ENCODE measurements at places on chromosomes 7 and 10.

DNA sequence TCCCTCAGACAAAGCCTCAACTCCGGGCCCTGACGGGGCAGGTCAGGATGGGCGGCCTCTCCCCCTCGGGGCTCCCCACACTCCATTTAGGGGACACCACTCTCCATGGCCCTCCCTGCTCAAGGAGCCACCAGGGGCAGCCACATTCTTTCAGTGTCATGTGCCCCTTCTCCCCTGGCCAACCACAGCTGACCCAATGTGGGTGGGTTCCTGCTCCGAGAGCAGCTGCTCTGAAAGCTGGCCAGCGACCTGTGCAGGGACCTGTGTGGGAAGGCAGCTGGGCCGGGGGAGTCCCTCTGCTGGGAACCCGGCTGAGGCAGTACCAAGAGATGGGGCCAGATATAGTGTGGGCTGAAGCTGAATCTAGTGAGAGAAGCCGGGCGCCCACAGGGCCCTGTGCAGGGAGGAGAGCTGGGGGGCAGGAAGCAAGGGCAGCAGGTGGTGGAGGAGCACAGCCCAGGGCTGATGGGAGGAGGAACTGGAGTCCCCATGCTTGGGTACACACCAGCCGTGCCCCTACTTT is 40.6 kb upstream of the NPFFR1 start:
- no peak for DNase-seq

- DNase-seq = no peak
These were observed 218.4 kb upstream of the ZNF32 start for GRCh38 chr10:43867113-43867512.

DNA sequence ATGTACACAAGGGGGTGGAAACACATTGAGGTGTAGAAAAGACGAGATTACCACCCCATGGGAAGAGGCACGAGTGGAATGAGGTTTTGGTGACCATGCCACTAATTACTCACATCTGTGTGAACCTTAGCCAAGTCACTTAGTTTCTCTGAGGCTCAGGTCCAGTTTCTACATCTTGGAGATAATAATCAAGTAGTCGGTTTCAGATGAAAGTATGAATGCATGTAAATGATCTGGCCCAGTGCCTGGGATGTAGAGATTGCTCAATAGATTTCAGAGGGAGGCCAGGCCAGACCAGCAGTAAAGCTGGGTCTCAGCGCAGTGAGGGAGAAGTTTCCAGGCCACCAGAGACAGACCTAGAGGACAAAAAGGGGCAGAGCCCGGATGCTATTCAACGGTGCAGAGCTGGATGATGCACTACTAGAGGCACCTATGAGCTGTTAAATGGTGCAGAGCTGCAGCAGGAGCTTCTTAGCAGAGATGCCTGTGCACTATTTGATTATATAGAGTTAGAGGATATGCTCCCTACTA is 725.1 kb downstream of the GRID1 start:
- DNase-seq = no peak

- no peak for DNase-seq
These were observed 35.9 kb upstream of the PFKP start for GRCh38 chr10:3031490-3031889.

- no peak for DNase-seq
These were observed 296 bp downstream of the HABP2 start for GRCh38 chr10:113553149-113553548.

DNA sequence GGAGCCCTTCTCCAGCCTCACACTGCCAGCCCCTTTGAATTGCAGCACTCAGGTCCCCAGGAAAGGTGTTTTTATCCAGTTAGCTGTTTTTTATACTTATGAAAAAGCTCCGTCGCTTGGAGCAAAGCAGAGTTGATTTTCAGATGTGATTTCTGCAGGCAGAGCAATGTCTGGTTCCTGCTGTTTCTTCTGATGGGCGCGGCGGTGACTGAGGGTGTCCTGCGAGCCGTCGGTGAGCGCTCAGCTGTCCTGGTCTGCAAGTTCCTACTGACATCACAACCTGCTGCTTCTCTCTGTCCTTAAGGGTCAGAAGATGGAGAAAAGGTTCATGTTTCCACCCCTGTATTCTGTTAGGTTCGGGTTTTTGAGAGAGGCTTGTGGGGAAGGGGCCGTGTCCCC is 109.6 kb upstream of the FAM20C start:
- no peak for DNase-seq

DNA sequence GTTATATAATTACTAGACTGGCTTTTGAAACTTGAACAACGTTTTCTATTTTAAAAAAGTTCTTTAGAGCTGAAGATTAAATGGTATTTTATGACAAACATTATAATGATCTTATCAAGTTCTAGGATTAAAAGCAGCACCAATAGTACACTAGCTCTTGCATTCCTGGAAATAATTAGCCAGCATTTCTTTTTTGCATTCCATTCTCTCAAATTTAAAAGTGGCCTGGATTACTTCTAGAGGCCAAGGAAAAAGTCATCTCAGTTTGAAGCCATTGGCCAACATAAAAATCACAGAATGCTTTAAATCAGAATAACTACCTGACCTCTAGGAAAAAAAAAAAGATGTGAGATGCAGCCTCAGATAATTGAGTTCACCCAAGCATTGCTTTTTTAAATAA is 1326.4 kb upstream of the SORCS1 start:
- DNase-seq = no peak

DNA sequence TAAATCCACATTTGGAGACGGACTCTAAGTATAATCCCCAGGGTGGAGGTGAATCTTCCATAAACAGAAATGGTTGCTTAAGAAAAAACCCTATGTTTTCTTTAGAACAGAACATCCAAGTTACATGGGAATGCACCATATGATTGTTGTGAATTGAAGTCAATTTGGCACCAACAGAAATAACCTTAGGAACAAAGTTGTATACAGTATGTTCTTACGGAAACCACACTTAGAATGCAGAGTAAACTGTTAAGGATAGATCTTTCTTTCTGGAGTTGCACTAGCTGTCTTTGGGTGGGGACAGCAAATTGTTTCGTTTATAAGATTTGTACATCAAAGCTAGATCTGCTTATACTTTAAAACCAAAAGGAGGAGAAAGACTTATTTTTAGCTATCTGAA is 316.4 kb downstream of the PTEN start:
- DNase-seq = no peak

DNA sequence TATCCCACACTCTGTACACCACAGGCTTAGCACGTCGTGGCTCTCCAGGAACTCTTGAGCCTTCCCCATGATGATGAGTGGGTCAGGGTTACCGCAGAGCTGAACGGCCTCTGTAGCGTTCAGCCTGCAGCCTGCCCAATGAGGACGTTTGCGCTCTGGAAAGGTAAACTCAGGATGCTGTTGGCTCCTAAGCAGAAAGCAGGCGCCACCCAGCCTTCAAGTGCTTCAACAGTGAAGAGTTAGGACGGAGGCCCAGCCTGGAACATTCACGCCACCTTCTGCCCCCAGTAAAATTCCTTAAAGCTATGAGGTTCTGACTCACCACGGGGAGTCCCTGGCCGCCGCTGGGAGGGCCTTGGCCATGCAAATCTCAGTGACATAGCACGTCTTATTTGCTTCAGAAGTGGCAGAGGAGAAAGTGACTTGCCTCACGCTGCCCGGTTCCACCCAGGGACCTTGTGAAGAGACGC is 161.5 kb upstream of the SH2B2 start:
- no peak for DNase-seq

GRCh38 chr10:102579328-102579727 is 65.0 kb upstream of the TRIM8 start:
- DNase-seq = no peak

DNA sequence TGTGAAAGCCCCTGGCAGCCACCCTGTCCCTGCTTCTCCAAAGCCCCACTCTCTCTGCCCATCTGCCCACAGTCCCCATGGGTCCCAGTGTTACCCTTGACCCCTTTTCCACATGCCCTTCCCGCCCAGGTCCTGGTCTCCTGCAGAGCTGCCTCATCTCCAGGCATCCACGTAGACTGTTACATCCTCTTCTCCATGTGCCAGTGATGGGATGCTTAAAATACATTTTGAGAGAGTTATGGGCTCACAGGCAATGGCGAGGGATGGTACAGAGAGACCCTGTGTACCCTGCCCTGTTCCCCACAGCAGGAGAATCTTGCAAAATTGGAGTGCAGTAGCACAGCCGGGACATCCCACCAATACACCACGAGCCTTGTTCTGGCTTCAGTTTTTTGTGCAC is 56.8 kb downstream of the GLRX3 start:
- no peak for DNase-seq

DNA sequence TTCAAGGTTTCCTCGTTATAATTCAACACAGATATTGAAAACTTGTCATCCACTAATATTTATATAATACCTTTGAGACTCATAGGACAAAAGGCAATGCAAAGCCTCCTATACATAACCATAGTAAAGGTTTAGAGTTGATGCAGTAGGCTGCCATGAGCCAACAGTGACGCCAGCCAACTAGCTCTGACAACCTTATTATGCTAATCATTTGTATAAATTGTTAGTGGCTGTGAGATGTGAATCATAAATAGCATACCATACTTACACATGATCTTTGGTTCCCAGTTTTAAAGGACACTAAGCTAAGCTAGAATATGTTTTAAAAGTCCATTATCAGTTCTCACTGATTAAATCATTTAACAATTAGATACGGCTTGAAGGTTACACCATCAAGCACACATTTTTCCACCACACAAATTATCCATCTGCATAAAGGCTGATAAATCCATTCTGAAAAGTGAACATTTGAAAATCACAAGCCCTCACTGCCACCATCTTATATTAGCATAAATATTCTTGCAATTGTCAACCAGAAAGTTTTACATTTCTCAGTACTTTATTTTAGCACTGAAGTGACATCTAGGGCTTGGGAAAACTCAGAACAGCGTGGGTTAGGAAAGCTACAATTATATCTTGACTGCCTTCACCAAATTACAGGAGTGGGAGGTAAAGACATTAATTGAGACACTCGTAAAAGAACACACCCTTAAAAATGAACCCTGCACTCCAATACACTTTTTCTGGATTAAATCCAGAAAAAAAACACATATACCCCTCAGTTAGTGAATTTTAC is 30.7 kb downstream of the COA1 start:
- DNase-seq = no peak

DNA sequence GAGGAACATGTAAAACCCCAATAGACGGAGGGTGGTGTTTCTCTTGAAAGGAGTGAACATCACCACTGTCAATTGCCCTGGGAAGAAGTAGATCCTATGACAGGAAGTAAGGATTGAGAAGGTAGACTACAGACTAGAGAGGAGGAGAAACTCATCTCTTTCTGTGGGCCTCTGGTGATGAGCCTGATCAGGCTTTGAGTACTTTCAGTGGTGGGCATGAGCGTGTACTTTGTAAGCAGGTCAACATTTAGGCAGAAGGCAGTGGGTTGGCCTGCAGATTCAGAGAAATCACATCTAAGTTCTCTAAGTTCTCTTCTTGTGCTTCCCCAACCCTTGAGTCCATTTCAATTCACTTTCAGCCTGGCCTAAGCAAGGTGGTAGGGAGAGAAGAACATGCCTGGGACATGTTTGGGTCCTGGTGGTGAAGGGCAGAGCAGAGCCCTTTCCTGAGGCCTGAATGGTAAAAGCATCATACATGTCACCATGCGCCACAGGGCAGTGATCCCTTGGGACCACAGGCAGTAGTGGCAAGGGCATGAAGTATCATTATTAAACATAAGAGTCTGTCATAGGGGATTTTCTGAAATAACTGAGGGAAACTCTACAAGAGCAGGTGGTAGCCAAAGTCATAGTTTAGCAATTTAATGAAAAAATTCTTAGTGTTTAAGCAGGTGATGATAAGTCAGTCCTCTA is 56.4 kb upstream of the ANKRD1 start:
- no peak for DNase-seq

DNA sequence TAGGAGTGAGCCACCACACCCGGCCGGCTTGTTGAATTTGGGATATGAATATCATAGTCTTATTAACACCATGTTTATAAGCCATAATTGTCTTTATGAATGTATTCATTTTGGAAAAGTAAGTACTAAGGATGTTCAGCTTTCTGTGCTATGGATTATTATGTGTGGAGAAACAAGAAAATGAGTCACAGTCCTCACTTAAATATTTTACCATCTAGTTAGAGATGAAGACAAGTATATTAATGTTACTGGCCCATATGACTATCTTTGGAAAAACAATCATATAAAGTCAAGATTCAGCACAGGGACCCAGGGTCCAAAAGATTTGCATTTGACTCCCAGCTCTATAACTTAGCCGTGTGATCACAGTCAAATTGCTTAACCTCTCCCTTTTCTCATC is 9.8 kb upstream of the TOMM7 start:
- no peak for DNase-seq

DNA sequence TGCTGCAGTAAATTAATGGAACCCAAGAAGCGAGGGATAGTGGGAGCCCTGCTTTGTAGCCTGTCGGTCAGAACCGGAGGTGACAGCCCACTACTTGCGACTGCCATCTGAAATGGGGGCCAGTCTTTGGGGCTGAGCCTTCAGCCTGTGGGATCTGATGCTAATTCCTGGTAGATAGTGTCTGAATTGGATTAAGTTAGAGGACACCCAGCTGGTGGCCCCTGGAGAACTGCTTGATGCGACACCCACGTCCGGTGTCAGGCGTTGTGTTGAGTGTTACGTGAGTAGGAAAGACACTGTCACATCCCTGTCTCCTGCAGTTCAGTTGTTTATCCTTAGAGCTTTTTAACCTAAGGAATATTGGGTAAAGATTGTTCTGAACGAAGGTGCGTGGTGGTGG is 5.0 kb downstream of the EIF3B start:
- no peak for DNase-seq

GRCh38 chr10:104150139-104150538 is 28.2 kb downstream of the SFR1 start:
- DNase-seq = no peak

- no peak for DNase-seq
These were observed 90.0 kb downstream of the PLCE1 start for GRCh38 chr10:94083662-94084265.

DNA sequence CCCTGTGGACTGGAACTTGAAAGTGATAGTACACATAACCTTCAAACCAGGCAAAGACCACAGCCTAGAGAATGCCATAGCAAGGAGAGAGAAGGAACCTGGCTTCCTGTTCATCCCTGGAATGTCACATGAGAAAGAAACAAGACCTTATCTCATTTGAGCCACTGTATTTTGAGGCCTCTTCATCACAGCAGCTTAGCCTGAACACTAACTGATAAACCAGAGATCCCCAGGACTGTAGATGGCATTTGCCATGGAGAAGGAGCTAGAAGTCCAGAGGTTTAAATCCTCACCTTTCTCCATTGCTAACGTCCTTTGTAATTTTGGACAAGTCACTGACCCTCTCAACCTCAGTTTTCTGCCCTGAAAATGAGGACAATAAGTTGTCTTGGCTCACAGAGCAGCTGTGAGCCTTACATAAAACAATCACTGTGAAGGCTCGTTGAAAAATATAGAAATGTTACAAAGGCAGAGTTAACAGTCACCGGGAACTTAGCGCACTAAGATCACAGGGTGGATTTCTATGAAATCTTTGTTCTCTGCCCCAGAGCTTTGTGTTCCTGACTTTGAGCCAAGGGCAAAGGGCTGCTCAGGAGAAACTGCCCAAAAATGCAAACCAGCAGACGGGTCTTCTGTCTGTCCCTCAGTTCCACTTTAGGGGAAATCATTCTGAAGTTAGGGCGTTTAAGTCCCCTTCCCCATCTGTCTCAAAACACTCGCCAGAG is 197.0 kb downstream of the USP6NL start:
- DNase-seq = no peak

- DNase-seq = no peak
These were observed 191.0 kb downstream of the GLI3 start for GRCh38 chr7:42045961-42046360.

GRCh38 chr10:873020-873419 is 58.5 kb downstream of the LARP4B start:
- no peak for DNase-seq

All from central memory CD4-positive, alpha-beta T cell (primary cell).